Dorsolateral prefrontal cortex (tissue), 122 donors: ENCODE measurements at places on chromosomes 3 and 15. TPM values are rescaled to one million over a fixed set of nuclear protein-coding genes. Genes with fewer than 3 reads are reported as not detected.

DNA sequence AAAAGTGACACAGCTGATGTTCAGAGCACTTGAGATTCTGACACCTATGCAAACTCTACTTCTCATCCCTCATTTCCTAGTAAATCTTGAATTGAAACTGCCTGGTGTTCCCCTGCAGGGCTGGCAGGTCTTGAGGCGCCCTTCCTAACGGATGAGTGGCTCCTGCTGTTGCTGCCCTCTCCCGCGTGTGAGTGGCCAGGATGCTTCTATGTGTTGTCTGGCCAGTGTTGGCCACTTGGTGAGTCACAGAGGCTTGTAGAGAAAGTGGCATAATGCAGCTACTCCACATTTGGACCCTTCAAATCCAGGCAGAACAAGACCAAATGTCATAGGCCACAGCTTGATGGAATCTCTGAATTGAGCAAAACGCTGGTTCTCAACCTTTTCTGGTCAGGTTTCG, 63.6 kb downstream of the MOBP start:
- no peak for DNase-seq

GNAT1 gene
- total RNA-seq, result not detected

- DNase-seq, result no peak
These were observed 52.4 kb downstream of the ILDR1 start for GRCh38 chr3:121969631-121970030.

DNA sequence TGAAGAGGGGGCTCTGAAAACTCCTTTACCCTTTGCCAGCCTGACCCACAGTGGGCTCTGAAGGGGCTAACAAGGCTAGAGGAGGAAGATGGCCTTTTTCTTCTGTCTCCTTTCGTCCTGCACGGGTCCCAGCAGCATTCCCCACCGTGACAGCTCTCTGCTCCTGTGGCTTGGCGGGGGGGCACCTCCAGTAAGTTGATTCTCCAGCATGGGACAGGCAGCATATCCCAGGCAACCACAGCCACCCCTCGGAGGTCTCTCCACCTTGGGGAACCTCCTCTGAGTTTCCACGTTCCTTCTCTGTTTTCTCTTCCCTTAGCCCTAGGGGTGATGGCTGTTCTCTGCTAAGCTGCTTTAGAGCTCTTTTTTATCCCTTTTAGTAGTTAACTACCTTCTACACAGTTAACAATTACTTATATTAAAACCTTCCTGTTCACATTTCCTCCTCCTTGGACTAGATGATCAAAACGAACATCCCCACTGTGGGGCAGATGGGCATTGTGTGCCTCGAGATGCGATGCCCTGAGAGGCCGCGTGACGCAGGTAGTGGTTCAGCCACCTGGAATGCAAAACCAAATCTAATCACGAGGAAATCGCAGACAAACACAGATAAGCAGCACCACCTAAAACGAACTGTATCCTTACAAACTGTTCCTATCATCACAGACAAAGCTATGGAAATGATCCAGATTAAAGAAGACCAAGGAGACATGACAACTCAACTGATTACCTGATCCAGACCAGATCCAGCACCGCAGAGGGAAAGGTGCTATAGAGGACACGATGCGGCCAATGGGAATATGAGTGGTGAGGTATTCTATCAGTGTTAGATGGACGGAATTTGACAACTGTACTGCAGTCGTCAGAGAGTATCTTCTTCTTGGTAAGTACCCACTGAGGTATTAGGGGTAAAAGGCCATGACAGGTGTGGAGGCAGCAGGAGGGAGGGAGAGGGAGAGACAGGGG, 27.7 kb downstream of the TSPAN3 start:
- DNase-seq, result no peak
